ENCODE measurements at places on chromosomes 16 and 17.

DNA sequence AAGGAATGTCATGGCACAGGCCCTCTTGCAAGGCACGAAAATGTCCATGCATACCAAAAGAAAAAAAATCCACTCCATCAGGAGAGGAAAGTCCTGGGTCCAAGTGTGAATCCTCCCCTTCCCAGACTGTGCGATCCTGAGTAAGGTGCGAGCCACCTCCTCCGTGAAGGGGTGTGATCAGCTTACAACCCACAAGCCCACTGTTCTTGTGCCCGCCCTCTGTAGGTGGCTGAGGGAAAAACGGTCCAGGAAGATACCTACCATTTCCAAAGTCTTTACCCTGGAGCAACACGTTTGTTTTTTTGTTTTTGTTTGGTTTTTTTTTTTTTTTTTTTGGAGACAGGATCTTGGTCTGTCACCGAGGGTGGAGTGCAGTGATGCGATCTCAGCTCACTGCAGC lies 116.5 kb downstream of the ZNF423 start:
- no peak for DNase-seq

GRCh38 chr17:18920911-18921441 lies 31.0 kb upstream of the SLC5A10 start:
- no peak for DNase-seq

DNA sequence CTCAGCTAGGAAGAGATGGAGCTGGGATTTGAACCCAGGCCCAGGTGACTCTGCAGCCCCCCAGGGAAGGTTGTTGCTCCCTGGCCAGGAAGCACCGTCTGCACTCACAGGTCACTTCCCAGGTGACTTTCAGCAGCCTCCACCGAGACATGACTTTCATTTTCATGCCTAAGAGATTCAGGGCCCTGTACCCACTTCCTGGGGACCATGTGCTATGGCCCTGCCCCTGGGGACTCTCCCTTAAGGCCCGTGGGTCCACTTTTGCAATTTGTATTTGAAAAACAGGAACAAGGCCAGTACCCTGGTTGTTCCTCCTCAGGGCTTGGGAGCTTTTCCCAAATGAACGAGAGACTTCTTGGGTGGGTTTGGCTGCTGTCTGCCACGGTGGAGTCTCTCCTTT lies 191.0 kb downstream of the IRF8 start:
- DNase-seq = no peak

GRCh38 chr17:39513309-39513708 lies 52.0 kb downstream of the CDK12 start:
- DNase-seq = no peak

DNA sequence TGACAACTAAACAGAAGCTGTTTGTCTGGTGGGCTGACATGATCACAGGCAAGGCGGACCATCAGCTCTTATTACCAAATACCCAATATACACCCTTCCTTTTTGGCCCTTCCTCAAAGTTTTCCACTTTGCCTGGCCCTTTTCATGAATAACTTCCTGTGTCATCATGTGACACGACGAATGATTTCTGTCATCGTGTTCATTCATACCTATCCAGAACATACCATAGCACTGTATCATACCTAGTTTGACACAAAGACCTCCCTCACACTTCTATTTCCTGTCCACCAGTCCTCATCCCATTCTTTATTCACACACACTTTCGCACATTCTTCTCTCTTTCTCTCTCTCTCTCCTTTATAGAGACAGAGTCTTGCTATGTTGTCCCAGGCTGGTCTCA lies 131.8 kb downstream of the STX8 start:
- no peak for DNase-seq

- DNase-seq = no peak
Observed at GRCh38 chr17:80361495-80362220, 53.3 kb upstream of the ENDOV start.

DNA sequence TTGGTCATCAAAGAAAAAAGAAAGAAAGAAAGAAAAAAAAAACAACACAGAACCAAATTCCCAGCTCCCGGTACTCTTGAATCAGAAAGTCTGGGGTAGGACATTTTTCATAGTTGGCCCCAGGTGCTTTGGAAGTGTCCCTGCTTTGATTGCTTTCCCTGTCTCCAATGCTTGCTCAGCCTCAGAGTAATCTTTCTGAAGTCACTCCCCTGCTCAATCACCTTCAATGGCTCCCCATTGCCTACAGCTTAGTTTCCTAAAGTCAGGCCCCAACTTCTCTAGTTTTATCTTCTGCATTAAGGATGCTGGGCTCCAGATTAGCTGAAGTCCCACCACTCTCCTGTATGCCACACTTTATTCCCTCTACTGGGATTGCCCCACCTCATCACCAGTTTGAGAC lies 17.1 kb downstream of the CNGB1 start:
- DNase-seq = no peak

- no peak for DNase-seq
Observed at GRCh38 chr17:10107316-10108165, 90.9 kb downstream of the GAS7 start.

DNA sequence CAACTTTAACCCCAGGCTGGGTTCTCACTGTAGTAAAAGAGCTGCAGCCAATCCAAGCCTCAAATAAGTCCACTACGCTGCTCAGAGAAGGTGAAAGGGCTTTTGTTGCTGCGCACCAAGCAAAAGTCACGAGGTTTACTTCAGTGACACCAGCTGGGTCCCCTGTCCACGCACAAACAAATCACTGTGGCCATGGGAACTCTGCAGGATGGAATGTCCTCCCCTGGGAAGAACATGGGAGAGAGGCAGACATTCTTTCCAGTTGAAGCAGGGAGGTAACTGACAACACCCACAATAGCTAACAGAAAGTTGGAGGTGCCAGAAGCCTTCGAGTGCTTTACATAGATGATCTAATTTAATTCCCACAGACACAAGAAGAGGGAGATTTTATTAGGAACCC lies 181.9 kb downstream of the PMP22 start:
- DNase-seq = no peak

GRCh38 chr17:48290378-48290777 lies 139.6 kb downstream of the SKAP1 start:
- no peak for DNase-seq

DNA sequence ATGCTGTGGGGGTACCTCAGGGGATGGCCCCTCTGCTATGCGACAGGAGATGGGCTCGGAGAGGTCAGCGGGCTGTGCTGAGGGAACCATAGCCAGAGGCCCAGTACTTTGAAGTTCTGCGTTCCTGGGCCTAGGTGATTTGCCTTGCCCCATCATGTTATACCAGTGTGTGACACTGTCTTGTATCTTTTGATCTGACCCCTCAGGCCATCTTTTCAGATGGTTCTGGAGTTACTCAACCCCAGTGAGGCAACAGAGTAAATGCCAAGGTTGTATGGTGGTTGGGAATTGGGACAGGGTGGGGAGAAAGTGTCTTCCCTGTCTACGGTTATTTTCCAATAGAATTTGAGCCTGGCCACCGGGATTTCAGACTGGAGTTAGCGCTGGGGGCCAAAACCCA lies 8.5 kb downstream of the MSI2 start:
- DNase-seq = no peak

- DNase-seq = no peak
Observed at GRCh38 chr16:24810951-24811843, 34.6 kb upstream of the SLC5A11 start.

- DNase-seq = no peak
Observed at GRCh38 chr17:80318166-80318565, 57.5 kb downstream of the RNF213 start.

- no peak for DNase-seq
Observed at GRCh38 chr16:69350536-69351133, 951 bp downstream of the TMED6 start.

GRCh38 chr16:68396481-68396880 lies 51.8 kb downstream of the SMPD3 start:
- DNase-seq = peak; percentile 15

DNA sequence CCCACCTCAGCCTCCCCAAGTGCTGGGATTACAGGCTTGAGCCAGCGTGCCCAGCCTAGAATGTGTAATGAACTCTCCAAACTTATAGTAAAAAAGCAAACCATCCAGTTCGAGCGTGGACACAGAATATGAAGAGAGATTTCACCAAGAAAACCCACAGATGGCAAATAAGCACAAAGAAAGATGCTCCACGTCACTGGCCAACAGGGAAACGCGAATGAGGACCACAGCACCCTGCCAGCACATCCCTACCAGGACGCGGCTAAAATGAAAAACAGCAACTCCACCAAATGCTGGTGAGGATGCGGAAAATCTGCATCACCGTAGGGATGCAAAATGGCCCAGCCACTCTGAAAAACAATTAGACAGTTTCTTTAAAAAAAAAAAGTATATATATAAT lies 1.4 kb downstream of the MVD start:
- no peak for DNase-seq

- no peak for DNase-seq
Observed at GRCh38 chr16:53893731-53894435, 189.9 kb downstream of the FTO start.

GRCh38 chr17:10211666-10212065 lies 13.3 kb upstream of the GAS7 start:
- no peak for DNase-seq

- DNase-seq = no peak
Observed at GRCh38 chr17:7763919-7764318, 46.4 kb downstream of the DNAH2 start.

DNA sequence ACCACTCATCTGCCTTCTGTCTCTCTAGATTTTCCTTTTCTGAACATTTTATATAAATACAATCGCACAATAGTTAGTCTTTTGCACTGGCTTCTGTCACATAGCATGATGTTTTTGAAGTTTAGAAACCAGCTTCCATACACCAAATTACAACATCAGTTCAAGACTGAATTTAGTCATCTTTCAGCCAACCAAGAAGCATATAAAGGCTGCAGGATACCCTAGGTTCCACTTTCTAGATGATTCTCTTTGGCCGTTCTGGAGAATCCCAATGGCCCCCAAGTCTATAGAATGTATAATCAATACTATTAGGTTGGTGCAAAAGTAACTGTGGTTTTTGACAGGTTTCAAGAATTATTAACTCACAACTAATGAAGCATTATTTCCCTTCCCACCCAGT lies 19.4 kb downstream of the SCPEP1 start:
- no peak for DNase-seq

GRCh38 chr17:58252141-58252540 lies 13.8 kb downstream of the LPO start:
- no peak for DNase-seq

- DNase-seq = no peak
Observed at GRCh38 chr17:9612006-9612405, 33.3 kb upstream of the USP43 start.

GRCh38 chr17:61251939-61252865 lies 147.4 kb upstream of the TBX2 start:
- DNase-seq = no peak

DNA sequence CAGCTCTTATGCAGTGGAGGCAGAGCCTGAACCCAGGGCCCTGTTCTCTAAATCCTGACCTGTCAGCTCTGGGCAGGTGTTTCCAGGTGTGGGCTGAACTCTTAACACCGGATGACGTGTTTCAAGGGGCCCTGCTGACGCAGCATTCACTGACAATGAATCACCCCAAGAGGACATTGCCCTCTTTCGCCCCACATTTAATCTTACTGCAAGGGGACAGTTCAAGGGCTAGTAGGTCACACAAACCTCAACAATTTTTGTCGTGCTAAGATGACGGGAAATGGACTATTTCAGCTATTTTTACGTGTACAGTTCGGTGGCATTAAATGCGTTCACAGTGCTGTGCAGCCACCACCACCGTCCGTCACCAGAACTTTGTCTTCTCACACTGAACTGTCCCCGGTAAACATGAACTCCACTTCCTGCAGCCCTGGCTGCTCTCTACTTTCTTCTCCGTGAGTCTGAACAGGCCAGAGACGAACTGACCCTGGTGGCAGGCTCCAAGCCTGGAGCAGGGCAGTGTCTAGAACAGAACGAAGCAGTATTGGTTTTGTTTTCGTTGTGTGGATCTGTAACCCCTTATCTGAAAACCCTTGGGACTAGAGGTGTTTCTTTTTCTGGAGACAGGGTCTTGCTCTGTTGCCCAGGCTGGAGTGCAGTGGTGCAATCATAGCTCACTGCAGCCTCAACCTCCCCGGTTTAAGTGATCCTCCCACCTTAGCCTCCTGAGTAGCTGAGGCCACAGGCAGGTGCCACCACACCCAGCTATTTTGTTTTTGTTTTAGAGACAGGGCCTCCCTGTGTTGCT lies 88.4 kb upstream of the CIBAR2 start:
- DNase-seq = no peak

DNA sequence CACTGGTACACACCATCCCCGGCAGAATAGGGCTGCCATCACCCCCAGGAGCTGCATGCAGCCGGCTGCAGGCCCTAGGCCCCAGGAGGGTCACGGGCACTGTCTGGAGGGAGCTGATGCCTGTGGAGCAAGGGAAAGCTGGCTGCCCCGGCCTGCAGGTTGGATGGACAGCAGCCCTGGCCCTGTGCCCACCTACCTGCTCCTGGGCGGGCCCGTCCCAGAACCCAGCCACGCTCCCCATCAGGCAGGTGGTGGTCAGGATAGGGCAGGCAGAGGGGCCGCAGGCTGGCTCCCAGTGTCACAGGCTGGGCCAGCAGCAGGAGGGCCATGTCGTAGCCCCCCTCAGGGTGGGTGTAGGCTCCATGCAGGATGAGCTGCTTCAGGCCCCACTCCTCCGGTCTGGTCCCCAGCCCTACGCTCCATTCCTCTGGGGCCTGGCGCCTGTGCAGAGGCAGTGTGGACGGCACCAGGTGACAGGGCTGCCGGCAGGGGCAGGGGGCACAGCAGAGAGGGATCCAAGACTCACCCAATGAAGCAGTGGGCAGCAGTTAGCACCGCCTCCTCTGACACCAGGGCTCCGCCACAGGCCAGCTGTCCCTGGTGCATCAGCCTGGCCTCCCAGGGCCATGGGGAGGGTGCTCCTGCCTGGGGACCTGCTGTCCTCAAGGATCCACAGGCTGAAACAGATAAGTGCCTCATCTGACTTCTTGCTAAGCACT lies 4.0 kb downstream of the PRSS53 start:
- DNase-seq = no peak

DNA sequence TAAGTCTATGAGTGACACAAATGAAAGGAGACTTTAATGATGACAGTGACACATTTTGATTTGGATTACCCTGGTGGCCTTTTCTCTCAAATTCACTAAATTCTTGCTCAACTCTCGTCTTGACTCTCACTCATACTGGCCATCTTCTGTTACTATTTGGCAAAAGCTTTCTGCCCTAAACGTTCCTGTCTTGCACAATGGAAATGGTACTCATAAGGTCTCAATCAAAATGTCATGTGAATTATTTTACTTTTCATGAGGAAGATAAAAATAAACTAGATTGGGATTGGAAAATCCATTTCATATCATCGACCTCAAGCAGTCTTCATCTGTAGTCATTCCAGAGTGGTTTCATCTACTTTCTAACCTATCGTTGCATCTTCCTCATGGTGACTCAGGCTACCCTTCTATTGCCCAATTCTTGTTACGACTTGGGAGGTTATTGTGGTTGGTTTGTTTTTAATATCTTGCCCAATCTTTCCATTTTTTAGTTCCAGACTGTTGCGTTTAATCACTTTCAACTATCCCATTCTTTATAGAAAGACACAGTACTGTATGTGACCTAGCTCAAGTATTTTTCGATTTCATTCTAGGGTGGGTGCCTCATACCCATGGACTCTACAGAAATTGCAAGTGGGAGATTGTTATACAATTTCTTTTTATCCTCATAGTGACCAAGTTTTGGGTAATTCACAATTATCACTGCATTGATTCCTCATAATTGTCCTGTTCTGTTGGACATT lies 317.2 kb upstream of the KCNJ16 start:
- DNase-seq = no peak

GRCh38 chr17:31869031-31869430 lies 10.0 kb upstream of the COPRS start:
- DNase-seq = no peak

All from activated T-helper 9 cell treated with anti-CD3 and anti-CD28 coated beads, Interleukin-2, amount 50 U/mL, for 16 hours (primary cell).